ENCODE measurements at places on chromosomes 12 and 14.

DNA sequence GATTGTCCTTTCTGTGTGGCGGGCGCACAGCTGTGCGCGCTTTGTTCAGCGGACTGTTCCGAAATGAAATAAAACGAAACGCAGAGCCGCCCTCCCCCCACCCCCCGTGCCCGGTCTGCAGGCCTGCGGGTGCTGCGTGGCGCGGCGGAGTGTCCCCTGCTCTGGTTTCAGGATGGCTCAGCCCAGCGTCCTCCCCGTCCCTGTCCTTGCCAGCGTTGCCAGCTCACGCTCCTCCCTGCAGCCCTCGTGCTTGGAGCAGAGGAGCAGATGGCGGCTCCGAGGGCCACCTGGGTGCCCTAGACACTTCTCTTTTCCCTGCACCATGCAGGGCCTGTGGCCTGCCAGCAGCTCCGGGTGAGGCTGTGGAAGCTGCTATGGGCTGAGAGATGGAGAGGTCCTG, 17.5 kb upstream of the BEGAIN start:
- no peak for DNase-seq

- DNase-seq: peak; percentile 5
Measured at GRCh38 chr14:54839701-54840119, 62.9 kb downstream of the GCH1 start.

GRCh38 chr12:119235197-119235751, 56.5 kb downstream of the HSPB8 start:
- no peak for DNase-seq

- DNase-seq: no peak
Measured at GRCh38 chr12:40561395-40561966, 130.8 kb upstream of the CNTN1 start.

DNA sequence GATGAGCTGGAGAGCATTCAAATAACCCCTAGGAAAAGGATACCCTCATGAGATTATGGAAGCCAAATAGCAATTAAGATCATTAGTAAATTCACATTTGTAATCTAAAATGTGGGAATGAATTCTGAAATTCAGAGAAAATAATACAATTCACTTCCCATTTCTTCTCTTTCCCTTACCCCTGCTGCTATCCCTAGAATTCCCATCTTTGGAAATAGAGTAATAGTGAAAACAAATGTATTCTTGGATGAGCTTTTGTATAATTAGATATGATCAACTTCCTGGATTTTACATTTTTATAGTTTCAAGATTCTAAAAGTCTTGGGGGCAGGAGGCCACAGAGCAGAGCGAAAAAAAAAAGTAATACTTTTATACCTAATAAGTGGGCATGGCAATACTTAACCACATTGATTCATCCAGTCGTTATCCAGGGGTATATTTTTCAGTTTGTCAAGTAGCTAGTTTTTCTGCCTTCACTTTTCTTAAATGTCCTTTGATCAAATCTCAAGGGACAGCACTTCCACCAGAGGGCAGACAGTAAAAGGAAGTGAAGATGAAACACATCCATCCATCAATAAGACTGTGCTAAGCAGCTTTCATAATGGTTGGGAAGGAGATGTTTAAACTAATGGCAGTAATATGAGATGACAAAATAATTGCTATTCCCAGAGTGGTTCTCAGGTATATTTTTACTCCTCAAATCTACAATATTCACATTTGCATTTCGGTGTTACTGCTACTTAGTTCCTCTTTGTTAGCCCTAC, 401.3 kb downstream of the DIO2 start:
- no peak for DNase-seq

GRCh38 chr14:93007225-93007997, 84.5 kb downstream of the CHGA start:
- DNase-seq: peak; percentile 53

DNA sequence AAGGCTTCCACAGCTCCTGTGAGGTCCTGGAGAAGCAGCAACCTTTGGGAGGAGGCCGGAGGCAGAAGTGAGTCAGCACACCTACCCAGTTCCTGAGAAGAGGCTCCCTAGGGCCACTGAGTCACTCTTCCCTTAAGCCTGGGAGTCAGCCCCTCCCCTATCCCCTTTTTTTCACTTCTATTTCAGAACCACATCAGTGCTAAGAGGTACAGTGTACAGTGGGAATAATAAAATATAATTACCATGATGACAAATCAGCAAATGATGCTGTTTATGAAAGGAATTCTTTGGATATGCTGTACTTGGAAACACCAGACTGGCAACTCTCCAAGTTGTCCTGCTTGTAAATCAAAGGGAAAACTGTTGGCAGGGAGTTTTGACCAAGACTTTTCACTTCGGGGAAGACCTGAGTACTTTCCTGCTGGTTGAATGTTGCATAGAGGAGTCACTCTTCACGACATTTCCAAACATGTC, 7.8 kb upstream of the TBPL2 start:
- peak; percentile 90 for DNase-seq

- no peak for DNase-seq
Measured at GRCh38 chr12:124766727-124767065, 97.0 kb downstream of the SCARB1 start.

DNA sequence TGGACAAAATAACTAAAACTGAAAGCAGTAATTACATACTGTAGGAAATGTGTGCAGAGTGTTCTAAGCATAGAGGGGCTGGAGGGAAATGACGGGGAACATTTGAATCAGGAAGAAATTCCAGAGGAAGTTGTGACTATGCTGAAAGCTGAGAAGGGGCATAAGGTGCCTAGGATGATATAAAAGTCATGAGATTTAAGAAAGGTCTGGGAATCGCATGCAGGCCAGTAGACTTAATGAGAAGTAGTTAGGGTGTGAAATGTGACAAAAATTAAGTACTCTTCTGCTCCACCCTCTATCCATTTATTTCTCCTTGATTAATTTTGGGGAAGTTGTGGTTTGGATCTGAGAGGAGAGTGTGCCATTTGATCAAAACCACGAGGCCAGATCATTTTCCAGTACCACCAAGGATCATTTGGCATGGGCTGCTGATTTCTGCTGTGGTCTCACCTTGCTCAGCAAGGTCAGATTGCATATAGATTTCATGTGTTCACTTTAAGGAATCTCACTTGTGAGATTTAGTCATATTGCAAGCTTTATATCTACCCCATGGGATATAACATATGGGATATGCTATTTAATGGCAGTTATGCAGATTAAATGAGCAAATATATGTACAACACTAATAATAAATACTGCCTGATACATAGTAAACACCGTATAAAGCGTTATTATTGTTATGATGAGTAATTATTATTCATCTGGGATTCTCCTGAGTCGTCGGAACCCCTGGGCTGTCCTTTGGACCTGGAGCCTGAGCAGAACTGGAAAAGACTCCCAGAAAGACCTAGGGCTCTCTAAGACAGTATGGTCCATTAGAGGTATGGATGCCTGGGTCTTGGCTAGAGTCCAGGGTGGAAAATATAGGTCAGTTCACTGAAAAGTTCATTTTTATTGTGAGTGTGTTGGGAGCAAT, 72.3 kb downstream of the SRGAP1 start:
- DNase-seq: no peak

DNA sequence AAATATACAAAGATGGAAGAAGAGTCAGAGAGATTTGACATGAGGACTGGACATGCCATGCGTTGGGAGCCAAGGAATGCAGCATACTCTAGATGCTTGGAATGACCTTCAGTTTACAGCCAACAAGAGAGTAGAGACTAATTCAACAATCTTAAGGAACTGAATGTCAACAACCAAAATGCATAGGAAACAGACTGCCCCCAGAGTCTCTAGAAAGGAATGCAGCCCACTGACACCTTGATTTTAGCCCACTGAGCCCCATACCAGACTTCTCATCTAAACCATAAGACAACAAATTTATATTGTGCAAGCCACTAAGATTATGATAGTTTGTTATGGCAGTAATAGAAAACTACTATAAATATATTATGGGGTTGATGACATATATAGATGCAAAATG, 611.2 kb downstream of the RPS29 start:
- DNase-seq: no peak

DNA sequence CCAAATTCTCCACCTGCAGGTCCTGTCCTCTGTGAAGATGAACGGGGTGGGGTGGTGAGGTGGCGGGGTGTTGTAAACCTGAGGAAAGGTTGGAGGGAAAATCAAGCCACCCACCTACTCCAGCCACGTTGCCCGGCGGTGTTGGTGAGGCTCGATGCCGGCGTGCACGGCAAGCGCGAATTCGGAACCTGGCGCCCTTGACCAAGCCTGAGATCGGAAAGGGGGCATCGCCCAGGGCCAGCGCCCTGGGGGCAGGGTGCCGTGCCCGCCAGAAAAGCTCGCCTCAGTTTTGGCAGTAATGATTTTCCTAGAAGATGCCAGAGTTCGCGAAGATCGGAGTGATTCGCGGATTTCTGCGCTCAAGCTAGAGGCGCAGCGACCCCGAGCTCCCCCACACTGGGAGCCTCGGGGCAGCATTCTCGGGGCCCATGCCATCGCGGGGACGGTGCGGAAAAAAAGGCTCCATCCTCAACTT, 817 bp downstream of the STXBP6 start:
- no peak for DNase-seq

GRCh38 chr14:51776102-51776894, 84.1 kb upstream of the GNG2 start:
- DNase-seq: peak; percentile 58

GRCh38 chr12:71162832-71163763, 5.3 kb upstream of the TSPAN8 start:
- no peak for DNase-seq

DNA sequence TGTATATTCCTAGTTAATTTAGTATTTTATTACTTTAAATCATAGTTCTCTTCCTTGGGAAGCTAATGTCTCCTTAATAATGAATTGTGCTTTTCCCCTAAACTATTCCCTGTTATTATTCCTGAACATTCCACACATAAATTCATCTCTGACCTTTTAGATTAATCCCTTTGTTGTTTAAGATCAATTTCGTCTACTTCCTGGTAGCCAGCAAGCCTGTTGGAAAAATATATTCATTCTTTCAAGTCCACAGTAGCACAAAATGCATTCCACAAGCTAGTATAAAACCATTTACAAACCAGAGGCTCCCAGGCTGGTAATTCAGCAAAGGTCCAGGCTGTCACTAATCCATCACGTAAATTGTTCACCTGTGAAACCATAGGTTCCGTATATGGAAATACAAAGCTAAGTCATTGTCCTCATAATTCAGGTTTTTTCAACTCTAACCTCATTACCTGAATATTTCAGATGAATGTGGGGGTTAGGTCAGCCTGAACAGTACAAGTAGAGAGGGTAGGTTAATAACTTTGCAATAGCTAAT, 232.7 kb downstream of the SEC23A start:
- DNase-seq: no peak

- DNase-seq: no peak
Measured at GRCh38 chr12:50706606-50707005, 57.3 kb upstream of the ATF1 start.

- DNase-seq: no peak
Measured at GRCh38 chr12:66287275-66287674, 15.0 kb upstream of the HELB start.

DNA sequence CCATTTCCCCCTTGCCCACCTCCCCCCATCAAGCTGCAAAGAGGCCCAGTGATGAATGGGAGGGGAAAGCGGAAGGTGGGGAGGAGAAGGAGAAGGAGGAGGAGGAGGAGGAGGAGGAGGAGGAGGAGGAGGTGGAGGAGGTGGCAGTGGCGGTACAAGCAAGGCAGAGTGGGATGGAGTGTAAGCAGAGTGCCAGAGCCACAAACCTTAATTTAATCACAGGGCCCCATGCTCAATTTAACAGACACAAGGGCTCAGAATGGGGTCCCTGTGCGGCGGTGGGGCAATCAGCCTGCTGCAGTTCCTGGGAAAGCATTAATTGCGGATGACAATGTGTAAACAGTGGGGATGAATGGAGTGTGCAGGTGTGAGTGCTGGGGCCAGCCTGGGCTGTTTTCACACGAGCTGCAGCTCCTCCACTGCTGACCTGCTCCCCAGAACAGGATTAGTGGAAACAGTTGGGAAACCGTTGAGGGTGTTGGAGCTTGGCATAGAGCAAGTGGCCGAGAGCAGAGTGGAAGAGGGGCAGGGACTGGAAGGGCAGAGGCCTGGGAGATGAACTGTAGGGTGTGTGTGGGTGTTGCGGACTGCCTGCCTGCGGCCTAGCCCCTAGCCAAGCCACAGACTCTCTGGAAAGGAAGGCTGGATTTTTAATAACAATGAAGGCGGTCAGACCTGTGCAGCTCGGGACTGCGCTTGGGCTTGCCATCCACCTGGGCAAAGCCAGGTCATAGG, 36.4 kb upstream of the SMOC1 start:
- no peak for DNase-seq

- DNase-seq: no peak
Measured at GRCh38 chr14:71005076-71005475, 97.8 kb downstream of the PCNX1 start.

GRCh38 chr12:25557830-25558436, 4.8 kb upstream of the LMNTD1 start:
- peak; percentile 33 for DNase-seq

DNA sequence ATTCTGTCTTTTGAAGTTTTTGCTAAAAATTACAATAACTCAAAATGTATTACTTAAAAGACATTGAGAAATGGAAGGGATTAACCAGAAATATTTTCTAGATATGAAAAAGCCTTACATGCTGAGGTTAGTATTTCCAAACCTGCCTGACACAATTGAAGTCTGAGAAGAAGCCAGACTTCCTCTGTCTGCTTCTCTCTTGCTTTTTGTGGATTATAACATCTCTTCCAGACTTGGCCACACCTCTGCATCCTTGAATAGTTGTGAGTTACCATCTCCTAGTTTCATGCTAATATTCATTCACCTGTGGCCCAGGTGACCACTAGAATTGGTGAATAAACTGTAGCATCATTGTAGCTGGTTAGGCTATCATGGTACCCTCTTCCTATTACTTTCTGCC, 497.6 kb downstream of the SLC16A7 start:
- no peak for DNase-seq

GRCh38 chr12:12561371-12562015, 1.2 kb downstream of the DUSP16 start:
- DNase-seq: no peak

GRCh38 chr12:9669534-9669933, at the start of gene CLEC2D:
TSS of gene CLEC2D (plus strand) at chr12:9669713. CDS start at chr12:9669735, 22 bp downstream.
- DNase-seq: no peak

GRCh38 chr14:86915406-86915805, 1077.6 kb downstream of the GALC start:
- DNase-seq: peak; percentile 36

All from astrocyte of the cerebellum (primary cell).